RWPE1 (cell line): ENCODE measurements at places on chromosomes 6 and 20.

GRCh38 chr20:7828437-7828836, 111.8 kb downstream of the HAO1 start:
- no peak for DNase-seq

GRCh38 chr20:58448958-58449357, 59.9 kb downstream of the VAPB start:
- DNase-seq = no peak

- no peak for DNase-seq
These were observed 28.1 kb downstream of the RNF144B start for GRCh38 chr6:18415207-18415606.

DNA sequence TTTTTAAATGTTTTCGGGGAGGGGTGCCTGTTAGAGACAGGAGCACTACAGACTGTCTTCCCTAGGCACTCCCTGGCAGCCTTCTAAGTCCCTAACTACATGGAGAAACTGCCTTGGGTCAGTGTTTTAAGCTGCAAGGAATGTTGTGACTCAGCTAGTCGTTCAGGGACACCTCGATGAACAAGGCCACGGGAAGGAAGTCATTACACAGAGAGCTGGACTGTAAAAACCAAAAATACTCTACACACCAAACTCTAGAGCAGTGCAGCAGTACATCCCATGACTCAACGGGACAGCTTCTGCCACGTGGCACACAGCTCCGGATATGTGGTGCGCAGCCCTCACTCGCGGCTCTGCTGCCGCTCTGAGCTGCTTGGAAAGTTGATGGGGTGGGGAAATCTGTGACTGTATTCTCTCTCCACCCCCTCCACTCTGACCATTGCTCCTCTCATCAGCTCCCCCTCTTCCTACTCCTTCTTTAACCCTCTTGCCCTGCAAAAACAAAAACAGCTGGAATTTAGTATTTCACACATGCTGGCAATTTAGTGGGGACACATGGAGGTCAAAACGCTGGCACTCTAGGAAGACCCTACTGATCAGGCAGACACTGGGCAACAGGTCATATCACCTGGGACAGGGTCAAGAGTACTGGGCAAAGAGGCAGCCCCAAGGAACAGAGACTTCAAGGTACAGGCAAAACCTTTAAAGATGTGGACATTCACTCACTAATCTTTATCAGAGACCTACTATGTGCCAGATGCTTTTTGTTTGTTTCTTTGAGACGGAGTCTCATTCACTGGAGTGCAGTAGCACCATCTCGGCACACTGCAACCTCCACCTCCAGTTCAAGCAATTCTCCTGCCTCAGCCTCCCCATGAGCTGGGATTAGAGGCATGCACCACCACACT, 10.9 kb upstream of the LPIN3 start:
- DNase-seq = peak; percentile 94

GRCh38 chr20:4661191-4661590, 60.5 kb upstream of the PRND start:
- DNase-seq = no peak
